Stimulated activated CD8-positive, alpha-beta memory T cell treated with anti-CD3 and anti-CD28 coated beads, Interleukin-7, amount 100 ng/mL, for 4 hours (primary cell): ENCODE measurements at places on chromosomes 11 and 22.

GRCh38 chr11:17531071-17531600, 13.1 kb downstream of the USH1C start:
- no peak for DNase-seq

- no peak for DNase-seq
These were observed 1979.7 kb upstream of the RAG2 start for GRCh38 chr11:38577769-38578168.

- no peak for DNase-seq
These were observed 5.4 kb downstream of the FJX1 start for GRCh38 chr11:35623621-35624168.

DNA sequence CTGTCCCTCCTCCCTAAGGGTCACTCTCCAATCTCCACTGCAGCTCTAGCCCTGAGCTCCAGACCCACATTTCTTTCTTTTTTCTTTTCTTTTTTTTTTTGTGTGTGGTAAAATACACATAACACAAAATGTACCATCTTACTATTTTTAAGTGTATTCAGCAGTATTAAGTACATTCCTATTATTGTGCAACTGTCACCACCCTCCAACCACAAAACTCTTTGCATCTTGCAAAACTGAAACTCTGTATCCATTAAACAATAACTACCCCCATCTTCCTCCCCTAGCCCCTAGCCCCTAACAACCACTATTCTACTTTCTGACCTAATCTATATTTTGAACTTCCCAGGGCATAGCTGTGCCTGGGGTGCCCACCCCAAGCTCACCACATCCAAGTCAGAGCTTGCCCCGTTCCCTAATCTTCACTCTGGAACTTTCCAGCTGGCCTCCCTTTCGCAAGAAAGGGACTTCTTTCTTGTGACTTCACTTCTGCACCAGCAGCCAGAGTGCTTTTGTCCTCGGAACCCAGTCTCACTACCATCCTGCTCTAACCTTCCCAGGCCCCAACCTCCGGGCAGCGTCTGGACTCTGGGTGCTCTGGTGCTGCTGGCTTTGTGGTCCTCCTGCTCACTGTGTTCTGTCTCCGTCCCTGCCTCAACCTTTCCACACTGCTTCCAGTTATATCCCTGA, 30.7 kb downstream of the PARVG start:
- no peak for DNase-seq

GRCh38 chr11:111452146-111452545, 60.0 kb downstream of the BTG4 start:
- DNase-seq = no peak

DNA sequence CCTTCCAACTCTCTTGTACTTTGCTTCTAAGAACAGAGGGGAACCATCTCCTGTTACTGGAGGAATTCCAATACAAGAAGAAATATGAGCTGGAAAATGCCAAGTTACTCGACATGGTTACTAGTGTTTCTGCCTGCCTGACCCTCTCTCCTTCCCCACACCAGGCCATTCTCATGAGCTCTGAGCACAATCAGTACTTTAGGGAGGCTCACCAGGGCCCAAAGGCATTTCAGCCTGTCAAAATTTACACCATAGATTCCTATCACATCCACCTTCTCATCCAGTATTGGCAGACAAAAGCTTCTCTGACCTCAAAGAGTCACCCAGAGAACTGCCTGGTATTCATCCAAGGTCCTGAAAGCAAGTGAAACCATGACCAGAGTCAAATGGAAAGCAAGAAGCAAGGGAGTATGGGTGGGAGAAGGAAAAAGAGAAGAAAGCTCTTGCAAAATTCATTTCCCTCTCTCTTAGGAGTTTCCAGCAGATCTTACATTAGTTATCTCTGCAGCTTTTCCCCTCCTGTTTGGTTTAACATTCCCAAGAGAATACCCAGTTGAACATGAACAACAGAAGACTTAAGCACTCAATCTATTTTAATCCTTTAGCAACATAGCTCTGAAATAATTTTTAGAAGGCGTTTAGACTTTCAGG, 58.7 kb upstream of the NCAM1 start:
- no peak for DNase-seq

GRCh38 chr11:47545298-47545697, 7.6 kb downstream of the CELF1 start:
- DNase-seq = no peak

DNA sequence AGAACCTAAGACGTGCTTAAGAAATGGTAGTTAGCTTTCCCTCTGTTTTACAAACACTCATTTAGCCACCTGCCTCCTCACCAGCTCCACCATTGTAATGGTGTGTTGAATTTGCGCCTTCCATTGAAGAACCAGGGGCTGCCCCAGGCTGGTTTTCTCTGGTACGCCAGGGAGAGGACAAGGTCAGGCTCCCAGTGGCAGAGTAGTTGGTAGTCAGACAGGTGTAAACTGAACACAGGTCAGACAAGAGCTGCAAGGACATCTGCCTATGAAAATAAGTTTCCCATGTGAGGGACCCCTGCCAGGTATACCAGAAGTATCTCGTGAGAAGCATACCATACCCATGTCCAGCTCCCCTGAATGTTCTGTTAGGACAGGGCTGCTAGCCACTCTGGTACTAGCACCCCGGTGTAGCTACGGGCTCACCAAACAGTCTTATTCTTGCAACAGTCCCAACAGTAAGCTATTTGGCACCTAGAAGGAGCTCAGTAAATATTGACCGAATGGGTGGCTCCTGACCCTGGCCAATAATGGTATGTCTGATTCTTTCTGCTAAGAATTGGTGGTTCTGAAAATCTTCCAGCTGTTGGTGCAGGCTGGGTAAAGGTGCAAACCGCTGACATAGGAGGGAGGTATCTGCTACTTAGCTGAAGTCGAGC, 359.0 kb downstream of the LARGE1 start:
- DNase-seq = no peak

DNA sequence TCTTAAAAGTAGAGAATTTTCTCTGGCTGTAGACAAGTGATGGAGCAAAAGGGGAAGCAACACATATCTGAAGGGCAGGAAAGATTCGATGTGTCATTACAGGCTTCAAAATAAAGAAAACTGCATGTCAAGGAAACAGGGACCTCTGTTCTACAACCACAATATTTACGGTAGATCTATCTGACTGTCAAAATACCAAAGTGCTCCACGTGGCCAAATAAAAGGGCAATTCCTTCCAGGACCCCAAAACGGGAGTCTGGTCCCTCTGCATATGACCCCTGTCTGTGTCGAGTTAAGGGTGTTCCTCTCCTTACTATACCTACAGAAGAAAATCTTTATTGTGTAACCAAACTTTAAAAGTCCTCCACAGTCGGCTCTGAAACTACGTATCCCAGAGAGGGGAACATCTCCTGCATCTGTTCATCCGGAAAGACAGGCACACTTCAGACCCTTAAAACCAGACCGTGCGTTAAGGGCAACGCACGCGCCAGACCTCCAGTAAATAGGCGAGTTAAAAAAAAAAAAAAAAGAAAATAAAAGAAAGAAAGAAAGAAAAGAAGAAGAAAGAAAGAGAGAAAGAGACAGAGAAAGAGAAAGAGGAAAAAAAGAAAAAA, 756 bp downstream of the CLNS1A start:
- DNase-seq = no peak

- no peak for DNase-seq
These were observed 145.2 kb downstream of the FBXO7 start for GRCh38 chr22:32619614-32620426.

GRCh38 chr11:115326526-115326925, 177.7 kb downstream of the CADM1 start:
- DNase-seq = no peak

GRCh38 chr11:30741039-30741550, 154.9 kb upstream of the MPPED2 start:
- no peak for DNase-seq

- DNase-seq = no peak
These were observed 153.4 kb upstream of the B3GAT1 start for GRCh38 chr11:134565343-134565891.

GRCh38 chr11:29962243-29962642, 54.6 kb downstream of the KCNA4 start:
- no peak for DNase-seq
